Cardiac septum (tissue), 1 donor: ENCODE measurements at places on chromosomes 5 and 9.

- no peak for DNase-seq
These were observed 52.5 kb downstream of the ECPAS start for GRCh38 chr9:111431684-111432083.

DNA sequence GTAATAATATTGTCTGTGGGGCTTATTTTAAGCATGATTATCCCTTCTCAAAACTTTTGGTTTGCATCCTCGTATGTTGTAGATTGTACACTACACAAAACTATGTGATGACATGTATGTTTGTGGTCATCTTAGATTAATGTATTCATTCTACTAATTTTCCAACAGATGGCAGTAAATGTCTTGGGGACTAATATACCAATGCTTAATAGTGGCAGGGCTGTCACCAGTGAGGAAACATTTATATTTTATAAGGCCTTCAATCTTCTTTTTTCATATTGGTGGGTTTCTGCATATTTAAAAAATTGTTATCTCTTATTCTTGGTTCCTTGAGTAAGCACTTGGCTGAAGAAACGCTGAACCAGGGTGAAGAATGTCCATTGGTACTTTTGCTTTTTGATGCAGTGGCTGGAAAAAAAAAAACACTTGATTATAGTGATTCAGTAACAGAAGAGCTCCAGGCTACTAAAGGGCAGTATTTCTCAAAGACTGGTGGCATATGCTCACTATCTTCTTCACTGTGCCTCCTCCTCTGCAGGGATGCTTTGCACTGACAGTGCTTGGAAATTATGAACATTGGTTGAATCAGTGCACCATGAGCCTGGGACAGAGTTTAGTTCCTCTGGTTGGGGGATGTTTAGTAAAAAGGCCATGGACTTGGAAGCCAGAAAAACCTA lies 530.3 kb downstream of the RASEF start:
- no peak for DNase-seq

- no peak for DNase-seq
These were observed 153.4 kb downstream of the ZNF462 start for GRCh38 chr9:107016383-107016782.

GRCh38 chr5:173075137-173075843 lies 19.1 kb downstream of the CREBRF start:
- DNase-seq: no peak

GRCh38 chr5:161001604-161002003 lies 149.6 kb upstream of the ATP10B start:
- no peak for DNase-seq

DNA sequence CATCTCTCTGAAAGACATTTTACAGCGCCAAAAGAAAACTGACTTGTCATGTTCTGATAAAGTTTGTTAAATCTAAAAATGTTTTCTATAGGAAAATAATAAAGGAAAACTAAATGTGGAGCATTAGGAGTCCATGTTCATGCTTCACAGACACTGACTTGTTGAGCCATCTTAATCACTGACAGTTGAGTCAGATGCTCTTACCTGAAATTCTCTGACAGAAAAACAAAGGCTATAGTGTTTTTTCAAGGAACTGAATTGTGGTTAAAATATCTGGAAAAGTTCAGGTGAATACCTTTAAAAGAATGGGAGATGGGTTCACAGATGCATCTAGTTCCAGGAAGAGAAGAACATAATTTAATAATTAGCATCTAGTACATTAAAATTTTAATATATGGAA lies 113.5 kb upstream of the SLC12A2 start:
- no peak for DNase-seq

DNA sequence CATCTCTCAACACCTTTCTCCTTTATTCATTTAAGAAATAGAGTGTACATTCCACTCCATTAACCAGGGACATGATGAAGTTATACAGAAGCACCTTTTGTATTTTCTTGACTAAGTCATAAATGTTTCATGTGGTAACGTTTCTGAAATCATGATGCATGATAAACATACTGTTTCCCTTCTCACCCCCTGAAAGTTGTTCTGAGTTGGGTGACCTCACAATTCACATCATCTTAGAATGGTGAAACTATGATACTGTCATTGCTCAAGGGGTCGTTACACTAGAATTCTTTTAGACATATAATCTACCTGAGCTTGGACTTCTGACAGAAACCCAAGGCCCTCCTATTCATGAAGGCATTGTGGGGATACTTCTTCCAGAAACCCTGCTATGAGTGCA lies 37.8 kb upstream of the MIER3 start:
- DNase-seq: no peak

DNA sequence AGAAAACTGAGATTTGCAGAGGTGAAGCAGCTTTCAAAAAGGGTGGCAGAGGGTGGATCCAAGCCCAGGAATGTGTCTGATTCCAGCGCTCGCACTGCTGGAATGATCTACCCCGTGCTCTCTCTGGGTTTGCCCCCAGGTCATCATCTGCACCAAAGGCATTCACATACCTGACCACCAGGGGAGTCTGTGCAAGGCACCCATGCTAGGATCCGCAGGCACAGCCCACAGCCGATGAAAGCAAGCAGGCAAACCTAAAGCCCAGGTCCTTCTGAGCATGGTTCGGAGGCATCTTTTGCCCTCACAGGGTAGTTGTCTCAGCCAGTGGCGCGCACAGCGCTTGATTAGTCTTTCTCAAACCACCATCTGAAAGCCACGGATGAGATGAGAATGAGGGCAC lies 56.6 kb downstream of the TEK start:
- DNase-seq: no peak

DNA sequence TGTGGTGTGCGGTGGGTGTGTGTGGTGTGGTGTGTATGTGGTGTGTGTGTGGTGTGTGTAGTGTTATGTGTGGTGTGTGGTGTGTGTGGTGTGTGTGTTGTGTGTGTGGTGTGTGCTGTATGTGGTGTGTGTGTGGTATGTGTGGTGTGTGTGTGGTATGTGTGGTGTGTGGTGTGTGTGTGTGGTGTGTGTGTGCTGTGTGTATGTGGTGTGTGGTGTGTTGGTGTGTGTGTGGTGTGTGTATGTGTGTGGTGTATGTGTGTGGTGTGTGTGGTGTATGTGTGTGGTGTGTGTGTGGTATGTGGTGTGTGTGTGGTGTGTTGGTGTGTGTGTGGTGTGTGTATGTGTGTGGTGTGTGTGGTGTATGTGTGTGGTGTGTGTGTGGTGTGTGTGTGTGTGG lies 144.3 kb downstream of the HSD17B3 start:
- no peak for DNase-seq

- DNase-seq: no peak
These were observed 250.7 kb upstream of the PTPRD start for GRCh38 chr9:10863476-10863875.

GRCh38 chr5:137412136-137412535 lies 87.0 kb downstream of the SPOCK1 start:
- DNase-seq: no peak

- no peak for DNase-seq
These were observed 73.2 kb downstream of the SNCAIP start for GRCh38 chr5:122385286-122385685.
